ENCODE measurements at places on chromosomes 6 and 20.
A peak's percentile ranks its signal among the peaks of the same experiment; 100 is the strongest.

- no peak for DNase-seq
These were observed 3.1 kb downstream of the PLAGL2 start for GRCh38 chr20:32204205-32205109.

- DNase-seq = peak; percentile 14
These were observed 1.1 kb downstream of the NFATC2 start for GRCh38 chr20:51541189-51542032.

DNA sequence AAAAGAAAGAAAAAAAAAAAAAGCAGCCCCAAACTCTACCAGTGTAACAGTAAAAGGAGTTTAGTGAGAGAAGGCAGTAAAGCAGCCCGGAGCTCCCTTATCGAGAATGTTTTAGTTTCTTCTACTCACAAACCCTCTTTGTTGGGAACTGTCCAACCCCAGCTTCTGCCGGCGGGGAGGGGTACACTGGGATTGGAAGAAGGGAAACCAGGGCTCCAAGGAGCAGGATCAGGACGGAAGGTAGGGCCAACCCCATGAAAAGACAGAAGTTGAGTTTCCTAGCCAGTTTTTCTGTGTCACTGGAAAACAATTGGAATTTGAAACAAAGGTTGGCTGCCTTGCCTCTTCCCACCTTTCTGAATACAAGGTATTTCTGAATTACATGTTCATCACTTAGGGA, 66.0 kb downstream of the KIZ start:
- DNase-seq = no peak

DNA sequence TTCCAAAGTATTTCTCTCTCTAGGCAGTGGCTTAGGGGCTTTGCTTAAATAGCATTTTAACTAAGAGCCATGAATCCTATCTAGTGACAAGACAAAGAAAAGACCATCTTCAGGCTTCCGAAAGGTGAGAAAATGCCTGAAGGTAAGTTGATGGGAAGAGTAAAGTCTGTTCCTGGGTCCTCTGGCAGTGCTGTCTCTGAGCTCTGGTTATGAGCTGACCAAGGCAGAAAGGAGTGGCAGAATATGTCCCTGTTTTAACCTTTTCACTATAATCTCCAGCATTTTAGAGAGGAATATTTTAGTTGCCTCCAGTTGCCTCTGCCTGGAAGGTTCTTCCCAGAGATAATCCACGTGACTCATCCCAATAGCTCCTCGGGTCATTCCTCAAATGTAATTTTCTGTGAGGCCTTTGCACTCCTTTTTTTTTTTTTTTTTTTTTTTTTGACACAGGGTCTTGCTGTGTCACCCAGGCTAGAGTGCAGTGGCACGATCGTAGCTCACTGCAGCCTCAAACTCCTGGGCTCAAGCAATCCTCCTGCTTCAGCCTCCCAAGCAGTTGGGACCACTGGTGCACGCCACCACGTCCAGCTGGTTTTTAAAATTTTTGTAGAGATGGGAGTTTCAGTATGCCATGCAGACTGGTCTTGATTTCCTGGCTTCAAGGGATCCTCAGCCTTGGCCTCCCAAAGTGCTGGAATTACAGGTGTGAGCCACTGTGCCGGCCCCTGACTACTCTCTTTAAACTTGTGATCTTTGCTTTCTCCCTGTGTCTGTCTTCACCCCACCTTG, 3.7 kb upstream of the ARMH2 start:
- no peak for DNase-seq

GRCh38 chr6:117156741-117157140, 108.6 kb upstream of the VGLL2 start:
- DNase-seq = no peak

DNA sequence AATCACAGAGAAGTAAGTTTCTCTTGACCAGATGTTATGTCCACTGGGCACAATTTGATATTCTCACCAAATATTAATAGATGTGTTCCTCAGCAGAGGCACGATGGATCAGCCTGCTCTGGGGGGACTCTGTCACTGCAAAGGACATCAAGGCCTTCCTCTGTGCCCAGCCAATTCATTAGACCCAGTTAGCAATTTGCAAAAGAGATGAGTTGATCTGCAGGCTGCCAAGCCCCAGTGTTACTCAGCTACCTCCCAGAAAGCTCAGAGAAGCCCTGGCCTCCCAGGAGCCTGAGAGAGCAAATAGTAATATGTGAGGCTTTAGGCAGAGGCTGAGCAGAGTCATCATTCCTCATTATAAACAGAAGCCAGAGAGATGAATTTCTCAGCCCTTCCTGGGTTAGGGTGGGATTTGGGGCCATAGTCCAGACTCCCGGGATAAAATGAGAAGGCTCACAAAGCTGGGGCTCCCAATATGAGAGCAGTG, 54.2 kb downstream of the ZNF831 start:
- DNase-seq = no peak

GRCh38 chr6:42190554-42191183, 4.1 kb downstream of the GUCA1B start:
- DNase-seq = no peak

- DNase-seq = no peak
These were observed 15.2 kb upstream of the GUCA1A start for GRCh38 chr6:42158011-42158410.

- no peak for DNase-seq
These were observed 92.2 kb upstream of the F13A1 start for GRCh38 chr6:6412700-6413099.

GRCh38 chr20:22946596-22946995, 88.5 kb upstream of the SSTR4 start:
- DNase-seq = no peak

- no peak for DNase-seq
These were observed 683.0 kb downstream of the DHX35 start for GRCh38 chr20:39645131-39645530.

DNA sequence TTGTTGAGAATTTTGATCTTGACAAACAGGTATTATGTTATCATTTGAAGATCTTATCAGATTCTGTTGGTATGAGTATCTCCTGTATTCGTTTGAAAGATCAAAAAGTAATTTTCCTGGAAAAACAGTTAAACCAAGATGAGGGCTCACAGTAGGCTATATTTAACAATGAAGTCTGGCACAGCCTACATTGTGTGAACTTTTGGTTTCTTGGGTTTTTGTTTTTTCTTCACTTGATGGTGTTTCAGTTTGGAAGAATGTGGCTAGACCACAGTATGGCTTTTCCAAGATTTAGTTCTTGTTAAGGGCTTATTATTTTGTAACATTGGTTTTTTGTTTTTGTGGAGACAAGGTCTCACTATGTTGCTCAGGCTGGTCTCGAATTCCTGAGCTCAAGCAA, 306.4 kb downstream of the CDKAL1 start:
- DNase-seq = no peak

DNA sequence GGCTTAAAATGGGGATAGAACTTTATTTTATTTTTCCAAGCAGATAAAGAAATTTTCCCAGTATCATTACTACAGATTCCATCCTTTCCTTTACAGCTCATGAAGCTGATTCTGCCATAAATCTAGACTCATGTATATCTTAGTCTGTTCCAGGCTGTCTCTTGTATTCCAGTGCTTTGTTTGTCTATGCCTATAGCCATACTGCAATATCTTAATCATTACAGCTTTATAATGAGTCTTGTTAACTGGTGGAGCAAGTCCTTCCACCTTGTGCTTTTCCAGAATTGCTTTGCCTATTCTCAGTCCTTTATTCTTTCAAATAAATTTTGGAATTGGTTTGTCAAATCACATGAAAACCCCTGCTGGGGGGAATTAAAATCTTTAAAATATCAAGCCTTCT, 99.2 kb downstream of the MAP3K5 start:
- DNase-seq = no peak

DNA sequence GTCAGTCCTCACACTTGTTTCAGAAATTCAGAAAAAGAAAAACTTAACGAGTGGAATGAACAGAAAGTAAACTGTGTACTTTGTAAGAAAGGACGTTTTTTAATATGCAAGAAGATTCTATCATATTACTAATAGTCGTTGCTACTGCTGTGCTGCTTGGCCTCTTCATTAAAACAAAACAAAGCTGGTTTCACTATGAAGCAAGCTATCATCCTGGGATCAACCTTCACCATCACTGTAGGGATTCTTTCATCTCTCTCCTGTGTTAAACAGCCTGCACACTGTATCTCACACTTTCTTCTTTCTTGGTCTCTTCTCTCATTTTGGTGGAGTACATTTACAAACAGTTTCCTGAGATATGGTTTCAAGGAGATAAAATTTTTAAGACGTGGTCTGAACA, 284.2 kb downstream of the BTBD9 start:
- no peak for DNase-seq

GRCh38 chr6:142008781-142009180, 123.9 kb upstream of the GJE1 start:
- no peak for DNase-seq

DNA sequence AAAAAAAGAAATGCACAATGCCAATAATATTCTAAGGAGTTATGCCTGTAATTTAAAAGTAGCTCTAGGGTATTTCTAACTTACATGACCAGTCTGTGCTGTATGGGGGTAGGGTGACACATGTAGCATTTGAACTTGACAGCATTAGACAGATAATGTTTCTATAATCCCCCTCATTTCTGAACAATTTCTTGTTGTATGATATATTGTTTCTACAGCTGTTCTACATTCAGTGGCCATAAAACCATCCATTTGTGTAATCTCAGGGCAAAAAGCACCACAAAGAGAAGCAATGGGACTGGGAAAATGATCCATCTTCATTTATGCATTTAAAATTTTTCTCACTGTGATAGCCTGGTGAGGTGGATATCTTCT, 767.8 kb downstream of the TFAP2A start:
- DNase-seq = no peak

DNA sequence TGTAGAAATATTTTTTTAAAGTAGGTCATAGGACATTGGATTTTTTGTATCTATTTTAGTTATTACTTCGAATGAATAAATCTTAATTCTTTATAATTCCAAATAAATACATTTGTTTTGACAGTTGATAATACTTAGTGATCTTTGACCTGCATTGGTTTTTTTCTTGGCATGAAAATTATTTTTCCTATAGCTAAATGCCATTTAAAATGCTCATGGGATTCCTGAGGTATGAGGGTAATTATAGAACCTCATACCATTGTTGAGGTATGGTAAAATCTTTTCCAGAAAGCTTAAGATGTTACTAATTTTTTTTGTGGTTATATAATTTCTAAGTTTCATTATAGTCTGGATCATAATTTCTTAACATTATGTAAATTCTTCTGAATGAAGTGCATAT, 8.3 kb downstream of the PM20D2 start:
- no peak for DNase-seq

DNA sequence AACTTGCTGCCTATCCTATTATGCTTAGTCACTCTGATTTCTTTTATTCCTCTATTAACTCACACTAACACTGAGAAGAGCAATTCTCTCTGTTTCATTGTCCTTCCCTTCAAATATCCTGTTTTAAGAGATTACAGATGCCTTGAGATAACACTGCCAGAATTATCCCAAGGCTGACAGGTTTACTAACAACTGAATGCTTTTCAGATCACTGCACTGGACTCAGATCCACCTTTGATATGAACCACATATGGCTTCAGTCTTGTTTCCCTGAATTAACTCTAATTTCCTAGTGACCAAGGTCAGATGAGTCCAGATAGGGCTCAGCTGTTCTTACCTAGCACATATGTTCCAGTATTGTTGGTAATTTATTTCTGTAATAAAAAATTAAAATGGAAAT, 633.1 kb downstream of the GRIK2 start:
- no peak for DNase-seq

DNA sequence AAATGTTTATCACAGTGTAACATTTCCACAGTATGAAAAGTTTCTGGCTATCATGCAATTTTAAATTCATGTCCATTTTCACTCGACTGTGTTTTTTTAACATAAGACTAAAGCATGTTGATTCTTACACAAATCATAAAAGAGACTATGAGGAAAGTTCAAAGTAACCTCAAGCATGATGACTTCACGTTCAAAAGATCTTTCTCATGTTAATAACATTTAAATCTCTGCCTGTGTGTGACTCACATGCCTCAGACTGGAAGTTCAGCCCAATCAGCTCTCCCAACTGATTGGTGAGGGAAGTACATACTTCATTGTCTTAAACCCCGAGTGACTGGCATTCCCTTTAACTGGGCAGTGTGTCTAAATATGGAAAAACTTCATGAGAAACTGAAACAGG, 37.4 kb downstream of the ATXN1 start:
- peak; percentile 72 for DNase-seq

GRCh38 chr6:161091972-161092701, 100.6 kb downstream of the MAP3K4 start:
- no peak for DNase-seq

DNA sequence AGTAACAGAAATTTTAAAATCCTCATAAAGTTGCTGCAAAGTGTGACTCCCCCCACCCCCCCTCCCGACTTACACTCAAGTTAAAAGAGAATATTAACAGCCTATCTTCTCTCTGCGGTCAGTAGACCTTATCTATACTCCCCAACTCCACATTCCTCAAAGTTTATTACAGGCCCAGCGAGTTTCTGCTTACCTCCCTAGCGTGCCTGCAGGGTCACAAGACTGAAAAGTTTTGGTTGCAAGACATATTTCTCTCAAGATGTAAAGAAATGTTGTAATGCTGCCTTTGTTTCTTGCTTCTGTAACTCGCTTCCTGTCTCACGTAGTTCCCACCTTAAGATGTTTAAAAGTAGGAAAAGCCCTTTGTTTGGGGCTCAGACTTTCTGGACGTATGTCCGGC, 699.6 kb downstream of the PHF3 start:
- no peak for DNase-seq

DNA sequence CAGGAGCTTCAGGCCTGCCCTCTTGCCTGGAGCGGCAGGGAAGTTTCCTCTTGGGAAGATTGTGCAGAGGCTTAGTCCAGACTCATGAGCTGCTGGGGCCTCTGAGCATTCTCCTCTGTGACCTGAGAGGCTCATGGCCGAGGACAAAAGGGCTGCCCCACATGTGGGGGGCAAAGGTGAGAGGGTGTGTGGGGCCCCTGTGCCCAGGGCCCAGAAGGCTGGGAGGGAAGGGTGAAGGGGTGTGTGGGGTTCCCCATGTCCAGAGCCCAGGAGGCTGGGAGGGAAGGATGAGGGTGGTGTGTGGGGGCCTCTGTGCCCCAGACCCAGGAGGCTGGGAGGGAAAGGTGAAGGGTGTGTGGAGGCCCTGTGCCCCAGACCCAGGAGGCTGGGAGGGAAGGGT, 50.8 kb upstream of the SLC22A1 start:
- DNase-seq = no peak

DNA sequence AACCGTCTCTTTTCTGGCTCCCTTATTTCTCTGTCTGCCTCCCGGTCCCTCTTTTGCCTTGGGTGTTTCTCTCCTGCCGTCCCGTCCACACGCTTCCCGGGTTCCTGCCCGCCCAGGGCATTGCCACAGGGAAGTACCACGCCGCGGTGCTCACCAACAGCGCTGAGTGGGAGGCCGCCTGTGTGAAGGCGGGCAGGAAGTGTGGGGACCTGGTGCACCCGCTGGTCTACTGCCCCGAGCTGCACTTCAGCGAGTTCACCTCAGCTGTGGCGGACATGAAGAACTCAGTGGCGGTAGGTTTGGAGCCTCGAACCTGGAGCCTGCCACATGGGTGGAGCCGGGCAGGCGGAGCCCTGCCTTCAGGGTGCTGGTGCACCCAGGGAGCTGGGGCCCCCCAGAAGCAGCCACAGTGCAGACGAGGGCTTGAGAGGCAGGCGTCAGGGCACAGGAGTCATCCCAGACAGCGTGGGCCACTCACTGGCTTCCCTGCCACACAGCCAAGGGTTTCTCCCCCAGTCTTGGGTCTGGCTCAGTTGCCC, 21.3 kb downstream of the NPEPL1 start:
- DNase-seq = peak; percentile 5
